ENCODE measurements at places on chromosomes 2 and 18.

DNA sequence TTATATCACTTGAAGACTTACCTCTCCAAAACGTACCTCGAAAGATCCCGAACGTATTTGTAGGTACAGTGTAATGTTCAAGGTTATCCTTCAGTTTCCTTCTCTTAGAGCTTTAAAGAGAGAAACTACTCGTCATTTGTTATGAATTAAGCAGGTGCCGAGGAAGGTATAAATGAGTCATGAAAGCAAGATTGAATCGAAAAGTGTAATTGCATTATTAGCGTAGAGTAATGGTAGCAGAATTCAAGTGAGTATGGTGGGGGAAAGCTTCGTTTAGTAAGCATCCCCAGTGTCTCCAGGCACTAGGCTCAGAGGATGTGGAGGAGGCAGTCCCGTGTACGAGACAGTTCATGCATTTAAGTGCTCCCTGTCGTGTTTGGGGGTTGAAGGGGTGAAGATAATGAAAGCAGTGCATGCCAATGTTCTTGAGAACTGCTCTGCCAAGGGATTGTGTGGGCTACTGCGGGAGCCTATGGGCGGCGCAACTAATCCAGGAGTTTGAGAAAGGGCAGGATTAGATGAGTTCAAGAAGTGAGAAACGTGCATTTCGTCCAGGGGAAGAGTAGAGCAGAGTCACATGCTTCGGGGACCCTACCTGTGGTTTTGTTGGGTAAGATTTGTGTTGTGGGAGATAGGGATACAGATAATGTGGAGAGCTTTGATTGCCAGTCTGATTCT, 858 bp downstream of the POLR1B start:
- peak; percentile 5 for DNase-seq

DNA sequence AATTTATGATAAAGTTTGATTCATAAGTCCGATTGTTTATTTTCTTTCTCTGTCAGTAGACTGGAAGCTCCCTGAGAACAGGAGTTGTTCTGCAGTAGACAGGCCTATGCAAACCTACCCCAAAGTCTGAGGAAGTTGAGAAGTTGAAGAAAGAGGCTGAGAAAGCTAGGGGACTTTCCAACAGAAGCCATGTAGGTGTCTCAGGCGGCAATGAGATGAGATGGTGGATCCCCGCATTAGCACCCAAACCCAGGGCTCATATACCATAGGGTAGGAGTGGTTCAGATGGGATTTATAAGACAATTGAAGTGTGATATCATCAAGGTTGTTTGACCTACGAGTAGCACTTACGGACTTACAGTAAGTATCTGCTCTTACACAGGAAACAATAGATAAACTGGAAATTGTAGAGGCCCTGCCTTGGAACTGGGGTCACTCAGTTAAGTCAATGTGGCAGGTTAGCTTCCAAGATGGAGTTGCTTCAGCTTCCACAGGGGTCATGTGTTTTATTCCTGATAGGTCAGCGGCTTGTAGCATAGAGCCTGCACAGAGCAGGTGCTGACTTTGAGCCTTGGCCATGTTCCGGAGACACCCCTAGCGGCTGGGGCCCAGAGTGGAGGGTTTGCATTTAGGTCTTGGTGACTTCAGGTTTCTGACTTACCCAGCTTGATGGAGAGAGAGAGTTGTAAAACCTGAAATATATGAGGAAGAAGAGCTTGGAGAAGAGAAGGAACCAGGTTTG, 2.3 kb upstream of the PSD4 start:
- DNase-seq: no peak

DNA sequence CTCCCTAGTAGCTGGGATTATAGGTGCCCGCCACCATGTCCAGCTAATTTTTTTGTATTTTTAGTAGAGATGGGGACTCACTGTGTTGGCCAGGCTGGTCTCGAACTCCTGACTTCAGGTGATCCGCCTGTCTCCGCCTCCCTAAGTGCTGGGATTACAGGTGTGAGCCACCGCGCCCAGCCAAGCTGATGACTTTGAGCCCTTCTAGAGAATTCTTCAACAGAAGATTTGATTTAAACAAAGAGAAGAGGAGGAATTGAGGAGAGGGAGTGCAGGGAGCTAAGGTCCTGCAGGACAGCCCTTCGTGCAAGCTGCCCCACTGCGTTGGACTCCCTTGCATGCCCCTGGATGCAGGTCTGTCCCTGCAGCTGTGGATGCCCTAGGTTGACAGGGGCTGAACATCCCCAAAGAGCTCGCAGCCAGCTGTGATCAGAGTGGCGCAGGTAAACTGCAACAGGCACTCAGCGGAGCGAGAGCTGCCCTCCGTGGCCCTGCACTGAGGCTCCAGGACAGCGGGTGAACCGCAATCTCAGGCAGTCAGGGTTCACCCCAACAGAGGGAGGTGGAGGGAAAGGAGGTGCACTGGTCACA, 13.7 kb downstream of the ADRA2B start:
- no peak for DNase-seq

GRCh38 chr2:158965107-158965506, 3.3 kb upstream of the TANC1 start:
- DNase-seq: no peak

GRCh38 chr2:159163930-159164329, 122.6 kb downstream of the WDSUB1 start:
- no peak for DNase-seq

DNA sequence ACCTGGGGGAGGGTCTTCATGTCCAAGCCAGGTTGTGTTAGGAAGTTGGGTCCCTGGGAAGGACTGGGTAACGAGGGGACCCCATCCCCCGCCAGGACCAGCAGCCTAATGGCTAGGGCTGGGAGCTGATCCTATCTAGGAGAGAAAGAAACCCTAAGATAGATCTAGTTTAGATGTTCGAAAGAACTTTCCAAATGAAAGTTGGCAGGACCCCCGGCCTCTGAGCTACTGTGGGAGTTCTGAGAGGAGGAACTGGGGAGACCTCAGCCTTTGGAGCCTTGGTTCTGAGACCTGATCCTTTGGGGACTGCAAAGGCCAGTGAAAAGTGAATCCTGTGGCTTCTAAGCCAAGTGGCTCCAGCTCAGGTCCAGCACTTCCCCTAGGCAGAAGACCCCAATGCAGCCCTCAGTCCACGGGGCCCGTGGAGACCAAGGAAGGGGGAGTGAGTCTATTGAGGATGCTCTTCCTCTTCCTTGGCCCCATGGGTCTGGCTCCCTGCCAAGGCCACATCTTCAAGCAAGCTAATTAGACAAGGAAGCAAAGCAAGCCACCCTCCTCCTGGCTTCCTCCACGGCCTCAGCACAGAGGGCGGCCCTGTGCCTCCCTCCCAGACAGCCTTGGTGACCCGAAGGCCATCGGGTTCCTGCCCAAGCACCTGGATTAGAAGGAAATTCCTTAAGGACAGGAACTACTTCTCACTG, 23.5 kb downstream of the CCT7 start:
- no peak for DNase-seq

GRCh38 chr18:64253222-64253621, 104.3 kb upstream of the LINC00305 start:
- no peak for DNase-seq

DNA sequence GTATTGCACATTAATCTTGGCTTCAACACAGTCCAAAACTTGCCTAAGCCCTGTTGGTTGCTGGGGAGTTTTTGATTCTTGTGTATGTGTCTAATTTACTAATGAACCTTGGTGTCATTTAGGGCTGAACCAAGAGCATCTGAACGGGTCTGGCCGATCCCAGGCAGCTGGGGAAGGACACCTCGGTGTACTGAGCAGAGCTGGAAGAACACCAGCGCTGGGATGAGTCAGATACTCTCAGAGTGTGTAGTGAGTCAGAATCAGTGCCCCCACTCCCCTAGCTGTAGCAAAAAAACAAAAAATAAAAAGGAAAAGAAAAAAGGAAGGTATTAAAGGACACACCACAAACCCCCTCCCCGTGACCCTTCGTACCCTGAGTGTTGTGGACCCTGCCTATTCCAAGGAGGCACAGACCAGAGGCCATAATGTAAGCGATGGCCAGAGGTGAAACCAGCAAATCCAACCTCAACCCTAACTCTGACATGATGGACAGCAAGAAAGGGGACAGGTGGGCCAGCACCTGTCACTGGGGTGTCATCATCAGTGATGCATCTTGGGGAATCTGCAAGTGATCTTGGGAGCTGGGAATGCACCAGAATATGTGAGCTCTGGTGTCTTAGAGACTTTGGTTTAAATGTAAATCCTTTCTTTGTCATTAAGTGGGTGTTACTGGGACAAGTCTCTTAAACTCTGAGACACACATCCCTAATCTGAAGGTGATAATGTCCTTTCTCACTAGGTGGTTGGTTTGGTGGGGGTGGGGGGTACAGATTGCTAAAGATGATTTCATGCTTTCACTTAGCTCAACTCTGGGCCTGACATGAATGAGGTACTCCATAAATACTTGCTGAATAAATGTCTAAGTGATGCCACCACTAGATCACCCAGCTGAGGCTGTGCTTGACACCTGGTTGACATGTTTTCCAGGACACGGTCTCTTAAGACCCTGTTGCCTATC, 34.2 kb upstream of the NCOA1 start:
- DNase-seq: no peak

DNA sequence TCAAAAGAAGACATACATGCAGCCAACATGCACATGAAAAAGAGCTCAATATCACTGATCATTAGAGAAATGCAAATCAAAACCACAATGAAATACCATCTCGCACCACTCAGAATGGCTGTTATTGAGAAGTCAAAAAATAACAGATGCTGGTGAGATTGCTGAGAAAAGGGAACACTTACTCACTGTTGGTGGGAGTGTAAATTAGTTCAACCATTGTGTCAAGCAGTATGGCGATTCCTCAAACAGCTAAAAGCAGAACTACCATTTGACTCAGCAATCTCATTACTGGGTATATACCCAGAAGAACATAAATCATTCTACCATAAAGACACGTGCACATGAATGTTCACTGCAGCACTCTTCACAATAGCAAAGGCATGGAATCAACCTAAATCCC, 95.5 kb upstream of the XIRP2 start:
- DNase-seq: no peak

- DNase-seq: no peak
Measured at GRCh38 chr18:48829443-48830149, 121.2 kb downstream of the SMAD7 start.

GRCh38 chr2:66472225-66472843, 37.4 kb downstream of the MEIS1 start:
- DNase-seq: no peak
